ENCODE measurements at places on chromosomes 11 and 22.
A peak's percentile ranks its signal among the peaks of the same experiment; 100 is the strongest.

GRCh38 chr11:30521297-30522071 lies 64.7 kb downstream of the MPPED2 start:
- no peak for DNase-seq

GRCh38 chr11:123535401-123535800 lies 105.3 kb downstream of the GRAMD1B start:
- no peak for DNase-seq

GRCh38 chr11:104823657-104824056 lies 74.6 kb downstream of the CASP12 start:
- DNase-seq, result no peak

- no peak for DNase-seq
Observed at GRCh38 chr11:87190071-87190470, 152.3 kb downstream of the TMEM135 start.

GRCh38 chr11:61671527-61671926 lies 8.7 kb upstream of the DAGLA start:
- peak; percentile 64 for DNase-seq

DNA sequence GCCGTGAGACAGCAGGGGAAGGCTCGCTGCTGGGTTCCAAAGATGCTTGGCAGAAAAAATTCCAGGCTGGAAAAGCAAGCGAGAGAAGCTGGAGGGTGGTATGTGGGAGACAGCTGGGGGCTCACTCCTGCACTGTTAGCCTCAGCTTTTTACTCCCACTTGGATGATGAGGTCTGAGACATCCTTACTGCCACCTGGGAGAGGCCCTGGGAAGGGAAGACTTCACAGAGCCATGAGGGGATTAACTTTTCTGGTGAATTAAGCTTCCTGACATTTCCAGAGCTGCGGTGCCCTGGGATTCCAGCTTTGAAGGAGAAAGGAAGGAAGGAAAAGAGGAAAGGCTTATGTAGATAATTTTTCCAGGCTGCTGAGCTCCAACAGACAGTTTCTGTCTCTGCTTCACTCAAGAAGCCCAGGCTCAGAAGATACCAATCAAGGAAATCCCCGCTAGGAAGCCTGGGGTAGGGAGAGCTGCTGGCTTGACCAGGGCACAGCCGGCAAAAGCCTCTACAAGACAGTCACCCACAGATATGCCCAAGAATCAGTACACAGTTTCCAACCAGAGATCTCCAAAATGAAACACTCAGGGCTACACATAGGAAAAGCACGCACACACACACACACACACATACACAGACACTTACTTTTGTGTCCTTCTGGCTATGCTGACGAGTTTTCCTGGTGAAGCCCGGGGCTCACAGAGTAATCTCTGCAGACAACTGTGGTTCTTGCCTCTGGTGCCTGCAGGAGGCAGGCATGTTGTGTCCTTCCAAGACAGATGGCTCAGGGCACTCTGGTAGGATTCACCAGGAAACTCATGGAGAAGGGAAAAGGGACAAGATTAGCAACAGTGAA lies 907 bp downstream of the MCHR1 start:
- no peak for DNase-seq

- no peak for DNase-seq
Observed at GRCh38 chr11:47055534-47055933, 119.0 kb downstream of the CSTPP1 start.

GRCh38 chr11:71144736-71145135 lies 107.6 kb downstream of the SHANK2 start:
- DNase-seq, result no peak

Measured in RPMI8226 (cell line).